ENCODE measurements at places on chromosomes 16 and 17. TPM values are rescaled to one million over a fixed set of nuclear protein-coding genes. Genes with fewer than 3 reads are reported as not detected.

GRCh38 chr17:66605541-66605940 is 229.4 kb upstream of the CACNG5 start:
- DNase-seq: no peak

- no peak for DNase-seq
Observed at GRCh38 chr17:78737332-78737731, 44.7 kb downstream of the CYTH1 start.

DNA sequence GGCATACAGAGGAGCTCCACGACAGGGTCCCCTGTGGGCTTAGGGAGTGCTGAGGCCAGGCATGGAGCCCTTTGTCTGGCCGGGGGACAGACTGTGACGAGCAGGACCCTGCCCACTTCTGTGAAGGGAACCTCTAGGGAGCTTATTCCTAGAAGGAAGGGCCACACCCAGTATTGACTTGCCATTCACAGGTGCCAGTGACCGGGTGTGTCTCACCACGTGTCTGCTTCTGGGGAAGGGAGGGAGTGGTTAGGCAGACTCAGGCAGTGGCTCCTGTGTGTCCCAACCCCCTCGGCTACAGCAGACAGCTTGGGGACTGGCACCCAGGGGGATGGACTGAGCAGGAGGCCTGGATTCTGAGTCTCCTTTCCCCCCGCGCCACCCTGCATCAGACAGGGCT is 57.2 kb downstream of the SOCS1 start:
- DNase-seq: no peak

PRAC1 gene
- not detected for total RNA-seq

DNA sequence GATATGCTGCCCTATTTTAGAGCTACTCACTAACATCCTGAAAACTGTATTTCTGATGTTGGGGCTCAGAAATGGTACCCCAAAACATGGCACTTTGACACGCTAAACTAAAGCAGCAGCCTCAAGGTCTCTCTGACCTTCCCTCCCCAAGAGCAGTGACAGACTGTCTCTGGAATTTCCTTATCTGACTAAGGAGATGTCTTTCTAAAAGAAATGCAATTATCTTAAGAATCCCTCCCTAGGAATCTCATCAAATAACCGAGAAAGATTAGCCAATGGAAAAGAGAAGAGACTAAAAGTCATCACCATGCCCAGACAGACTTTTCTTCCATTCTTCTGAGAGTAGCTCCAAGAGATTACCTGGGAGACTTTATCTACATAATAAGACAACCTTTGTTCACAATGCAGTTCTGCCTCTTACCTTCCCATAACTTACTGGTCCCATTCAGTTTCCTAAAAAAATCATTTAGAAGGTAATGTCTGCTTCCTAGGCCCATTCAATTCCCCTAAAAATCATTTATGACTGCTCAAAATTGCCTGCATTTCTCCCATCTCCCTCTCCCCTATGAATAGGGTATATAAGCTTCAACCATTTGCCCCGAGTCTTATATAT is 123.9 kb downstream of the CPPED1 start:
- DNase-seq: no peak

HOXB7 gene
- 0.64 TPM for total RNA-seq

SLC5A2 gene
- total RNA-seq: not detected

DNA sequence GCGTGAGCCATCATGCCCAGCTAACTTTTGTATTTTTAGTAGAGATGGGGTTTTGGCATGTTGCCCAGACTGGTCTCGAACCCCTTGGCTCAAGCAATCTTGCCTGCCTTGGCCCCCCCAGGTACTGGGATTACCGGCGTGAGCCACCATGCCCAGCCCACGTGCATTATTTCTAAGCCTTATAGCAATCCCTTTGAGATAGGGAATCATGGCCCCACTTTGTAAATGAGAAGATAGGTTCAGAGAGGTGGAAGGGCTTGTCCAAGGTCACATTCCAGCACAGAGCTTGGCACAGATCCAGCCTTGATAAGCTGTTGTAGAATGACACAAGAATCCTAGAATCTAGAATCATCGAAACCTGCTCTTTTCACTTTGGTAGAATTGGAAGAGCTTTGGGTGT is 4.2 kb upstream of the PYCARD start:
- no peak for DNase-seq

TP53TG3B gene
- not detected for total RNA-seq

- no peak for DNase-seq
Observed at GRCh38 chr16:69767459-69768229, 5.5 kb downstream of the WWP2 start.

FOXN1 gene
- not detected for total RNA-seq

- no peak for DNase-seq
Observed at GRCh38 chr17:69044371-69044770, 16.4 kb downstream of the ABCA9 start.

DNA sequence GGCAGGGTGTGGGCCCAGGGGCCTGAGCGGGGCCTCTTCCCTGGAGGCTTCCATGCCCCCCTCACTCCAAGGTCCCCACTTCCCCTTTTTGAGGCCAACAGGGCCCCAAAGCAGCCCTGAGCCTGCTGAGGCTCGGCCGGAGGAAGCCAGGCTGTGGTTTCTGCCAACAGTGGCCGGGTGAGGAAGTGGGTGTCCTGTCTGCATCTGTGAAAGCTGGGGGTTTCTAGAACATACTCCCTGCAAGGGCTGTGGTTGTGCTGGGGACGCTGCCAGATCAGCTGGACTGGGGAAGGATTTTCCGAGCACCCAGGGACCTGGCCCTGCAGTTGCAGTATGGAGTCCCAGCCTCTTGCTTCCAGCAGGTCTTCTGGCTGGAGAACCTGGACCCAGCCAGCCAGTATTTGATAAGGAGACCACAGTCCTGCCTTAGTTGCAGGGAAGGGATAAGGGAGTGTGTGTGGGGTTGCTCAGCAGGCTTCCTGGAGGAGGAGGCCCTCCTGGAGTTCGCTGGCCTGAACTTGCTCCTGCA is 15.7 kb downstream of the ADCY7 start:
- no peak for DNase-seq

DNA sequence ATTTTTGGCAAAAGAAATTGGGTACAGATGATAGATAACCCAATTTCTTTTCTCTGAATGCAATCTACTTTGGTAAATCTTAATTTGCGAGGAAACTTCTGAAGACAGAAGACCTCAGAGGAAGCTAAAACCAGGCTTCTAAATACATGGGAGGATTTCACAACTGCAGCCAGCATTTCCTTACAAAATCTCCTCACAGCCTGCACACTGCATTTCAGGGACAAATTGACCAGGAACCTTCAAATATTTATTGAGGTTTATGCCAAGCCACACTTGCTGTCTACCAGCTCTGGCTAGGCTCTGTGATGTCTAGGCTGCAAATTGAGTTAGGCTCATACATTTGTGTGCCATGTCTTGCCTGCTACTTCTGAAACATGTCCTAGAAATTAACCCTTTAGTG is 167.3 kb upstream of the CDH5 start:
- DNase-seq: no peak

DNA sequence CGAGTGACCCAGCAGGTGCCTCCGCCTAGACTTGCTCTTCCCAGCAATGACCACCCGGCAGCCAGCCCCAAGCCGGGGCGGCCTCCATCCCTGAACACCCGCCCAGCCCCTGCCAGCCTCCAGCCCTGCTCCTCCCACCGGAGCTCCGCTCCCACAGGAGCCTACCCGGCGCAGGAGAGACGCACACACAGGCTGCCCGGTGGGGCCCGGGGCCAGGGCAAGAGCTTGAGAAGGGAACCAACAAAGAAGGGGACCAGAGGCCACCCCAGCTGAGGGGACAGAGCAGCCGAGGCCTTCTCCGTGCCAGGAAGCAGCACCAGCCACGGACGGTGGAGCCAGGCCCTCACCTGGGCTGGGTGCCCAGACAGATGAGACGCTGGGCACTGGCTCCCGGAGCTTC is 13.8 kb downstream of the PKD1 start:
- no peak for DNase-seq

GRCh38 chr16:57478396-57479204 is 7.7 kb downstream of the DOK4 start:
- DNase-seq: no peak

DNA sequence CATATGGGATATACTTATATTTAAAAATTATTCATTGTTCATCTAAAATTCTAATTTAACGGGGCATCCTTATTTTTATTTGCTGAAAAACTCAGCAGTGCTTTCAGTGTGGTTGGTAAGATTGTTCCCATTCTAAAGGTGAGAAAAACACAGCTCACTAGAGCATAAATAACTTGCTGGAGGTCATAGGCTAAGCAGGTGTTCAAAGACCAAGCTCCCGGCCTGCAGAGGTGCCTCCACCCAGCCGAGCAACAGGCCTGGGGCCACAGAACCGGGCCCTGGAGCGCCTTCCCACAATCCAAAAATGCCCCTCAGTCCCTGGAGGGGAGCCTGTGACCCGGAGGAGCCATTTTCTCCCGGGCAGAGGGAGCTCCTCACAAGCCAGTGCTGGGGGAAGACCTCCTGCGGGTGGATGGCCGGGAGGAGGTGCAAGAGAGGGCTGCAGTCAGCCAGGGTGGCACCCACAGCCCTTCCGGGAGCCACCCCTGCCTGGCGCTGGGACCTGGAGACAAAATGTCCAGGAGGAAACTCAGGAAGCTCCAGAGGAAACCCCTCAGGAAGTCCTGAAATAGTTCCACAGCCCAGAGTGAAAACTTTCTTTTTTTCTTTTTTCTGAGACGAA is 14.7 kb downstream of the ABR start:
- DNase-seq: no peak

- DNase-seq: no peak
Observed at GRCh38 chr17:58507123-58507634, 7.3 kb downstream of the MTMR4 start.

- no peak for DNase-seq
Observed at GRCh38 chr17:35256629-35257028, 13.8 kb downstream of the SLFN5 start.

ZFP3 gene
- 4.9 TPM for total RNA-seq

GRCh38 chr16:53198933-53199332 is 144.1 kb downstream of the CHD9 start:
- no peak for DNase-seq

DNA sequence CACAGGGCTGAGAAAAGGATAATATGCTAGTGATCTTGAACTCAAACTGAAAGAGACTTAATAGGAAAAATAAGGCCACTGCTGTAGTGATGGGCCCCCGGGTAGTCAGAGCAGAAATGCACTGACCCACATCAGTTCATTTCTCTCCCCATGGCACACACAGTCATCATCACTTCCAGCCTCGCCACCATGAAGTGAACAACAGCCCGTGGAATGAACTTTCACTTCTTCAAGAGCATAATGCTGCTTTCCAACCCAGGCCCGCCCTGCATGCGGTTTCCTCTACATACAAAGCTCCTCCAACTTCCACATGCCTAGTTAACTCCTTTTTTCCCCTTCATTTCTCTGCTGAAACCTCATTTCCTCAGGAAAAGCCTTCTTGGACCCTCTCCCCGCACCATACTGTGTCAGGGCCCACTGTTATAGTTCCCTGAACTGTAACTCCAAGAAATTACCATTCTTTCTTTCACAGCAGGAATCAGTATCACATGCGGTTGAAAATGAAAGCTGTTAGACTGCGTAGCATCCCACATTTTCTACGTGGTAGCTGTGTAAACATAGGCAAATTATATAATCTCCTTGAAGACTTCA is 65.8 kb upstream of the SMIM36 start:
- DNase-seq: no peak

CCDC40 gene
- total RNA-seq: 25.3 TPM

- DNase-seq: no peak
Observed at GRCh38 chr16:1003391-1004347, 22.1 kb downstream of the SOX8 start.

DNA sequence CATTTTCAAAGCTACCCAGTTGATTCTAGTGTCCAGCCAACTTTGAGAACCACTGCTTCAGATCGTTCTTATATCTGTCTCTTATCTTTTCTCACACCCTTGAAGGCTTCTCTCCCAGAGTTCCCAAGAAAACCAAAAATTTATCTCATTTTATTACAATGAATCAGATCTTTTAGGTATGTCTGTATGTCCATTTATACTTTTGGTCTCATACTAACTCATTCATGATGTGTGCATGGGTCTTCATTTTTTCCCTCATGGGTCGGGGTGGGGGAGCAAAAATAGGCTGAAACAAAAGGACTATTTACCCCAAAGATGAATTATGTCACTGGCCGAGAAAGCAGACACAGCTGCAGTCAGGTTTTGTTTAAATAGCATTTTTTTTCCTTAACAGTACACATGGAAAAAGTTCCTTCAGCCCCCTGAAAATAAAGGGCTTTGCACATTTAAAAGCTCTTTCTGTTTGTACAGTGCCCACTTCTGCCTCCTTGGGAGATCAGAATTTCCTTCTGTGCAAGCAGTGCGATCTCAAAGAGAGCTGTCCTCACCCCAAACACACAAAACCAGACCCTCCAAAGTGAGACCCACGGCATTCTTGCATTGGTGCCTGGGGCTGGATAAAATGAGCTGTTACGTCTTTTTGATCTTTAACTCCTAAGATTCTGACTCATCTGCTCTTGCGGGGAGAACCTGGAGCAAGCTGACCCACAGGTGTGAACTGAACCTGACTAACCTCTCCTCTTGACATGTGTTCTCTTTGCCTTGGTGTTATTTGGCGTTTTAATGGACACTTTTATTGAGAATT is 251.2 kb upstream of the ELAC2 start:
- DNase-seq: no peak

DNA sequence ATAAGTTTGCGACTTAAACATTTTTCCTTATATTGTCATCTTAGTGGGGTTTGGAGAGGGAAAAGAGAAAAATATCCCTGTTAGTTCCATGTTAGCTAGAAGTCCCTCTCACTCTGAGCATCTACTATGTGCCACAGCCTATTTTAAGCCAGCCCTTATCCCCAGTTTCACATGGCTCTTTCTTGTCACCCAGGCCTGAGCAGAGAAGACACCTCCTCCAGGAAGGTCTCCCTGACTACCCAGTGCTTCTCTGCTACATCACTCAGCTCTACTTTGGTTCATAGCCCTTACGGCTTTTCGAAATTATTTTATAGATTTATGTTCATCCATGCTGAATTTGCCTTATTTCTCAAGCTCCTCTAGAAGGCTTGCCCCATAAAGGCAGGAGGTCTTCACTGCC is 7.2 kb upstream of the MAP2K3 start:
- DNase-seq: no peak

HOXB6 gene
- total RNA-seq: not detected

GRCh38 chr17:83053021-83053681 is 26.3 kb upstream of the METRNL start:
- no peak for DNase-seq

DNA sequence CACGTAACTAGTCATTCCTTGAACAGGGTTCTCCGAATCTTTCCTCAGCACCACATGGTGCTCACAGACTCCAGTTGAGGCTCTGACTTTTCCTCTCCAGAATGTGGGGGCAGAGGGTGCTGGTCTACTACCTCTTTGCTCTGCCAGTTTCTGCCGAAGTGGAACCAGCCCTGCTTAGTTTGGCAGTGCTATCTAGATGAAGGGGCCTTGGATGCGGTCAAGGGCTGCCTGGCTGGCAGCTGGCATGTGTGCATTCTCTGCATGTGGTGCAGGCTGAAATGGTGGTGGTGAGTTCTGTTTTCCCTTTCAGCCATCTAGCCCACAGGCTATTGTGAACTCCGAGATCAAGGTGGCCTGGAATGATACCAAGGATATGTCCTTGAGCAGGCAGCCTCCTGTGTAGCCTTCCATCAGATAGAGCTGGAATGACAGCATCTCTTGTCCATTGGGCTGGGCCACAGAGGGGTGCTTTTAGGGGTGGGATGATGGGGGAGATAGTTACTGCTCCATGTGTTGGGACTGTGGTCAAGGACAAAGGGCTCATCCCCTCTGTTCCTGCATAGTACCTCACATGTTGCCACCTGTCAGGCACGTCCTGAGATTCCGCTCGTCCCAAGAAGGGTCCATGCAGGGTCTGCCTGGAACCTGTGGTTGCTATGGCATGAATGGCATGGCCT is 2.0 kb downstream of the DYNLL2 start:
- no peak for DNase-seq

- no peak for DNase-seq
Observed at GRCh38 chr16:59030923-59031485, 296.9 kb upstream of the GOT2 start.

GRCh38 chr16:1291576-1291974 is 17.9 kb upstream of the UBE2I start:
- DNase-seq: no peak

All from glutamatergic neuron (in vitro differentiated cells).